Hematopoietic multipotent progenitor cell (in vitro differentiated cells): ENCODE measurements at places on chromosomes 7 and 10. TPM values are rescaled to one million over a fixed set of nuclear protein-coding genes. Genes with fewer than 3 reads are reported as not detected.

GRCh38 chr10:97362310-97363033 lies 27.9 kb upstream of the FRAT2 start:
- no peak for DNase-seq

The LRRTM3 gene
- total RNA-seq = not detected

DNA sequence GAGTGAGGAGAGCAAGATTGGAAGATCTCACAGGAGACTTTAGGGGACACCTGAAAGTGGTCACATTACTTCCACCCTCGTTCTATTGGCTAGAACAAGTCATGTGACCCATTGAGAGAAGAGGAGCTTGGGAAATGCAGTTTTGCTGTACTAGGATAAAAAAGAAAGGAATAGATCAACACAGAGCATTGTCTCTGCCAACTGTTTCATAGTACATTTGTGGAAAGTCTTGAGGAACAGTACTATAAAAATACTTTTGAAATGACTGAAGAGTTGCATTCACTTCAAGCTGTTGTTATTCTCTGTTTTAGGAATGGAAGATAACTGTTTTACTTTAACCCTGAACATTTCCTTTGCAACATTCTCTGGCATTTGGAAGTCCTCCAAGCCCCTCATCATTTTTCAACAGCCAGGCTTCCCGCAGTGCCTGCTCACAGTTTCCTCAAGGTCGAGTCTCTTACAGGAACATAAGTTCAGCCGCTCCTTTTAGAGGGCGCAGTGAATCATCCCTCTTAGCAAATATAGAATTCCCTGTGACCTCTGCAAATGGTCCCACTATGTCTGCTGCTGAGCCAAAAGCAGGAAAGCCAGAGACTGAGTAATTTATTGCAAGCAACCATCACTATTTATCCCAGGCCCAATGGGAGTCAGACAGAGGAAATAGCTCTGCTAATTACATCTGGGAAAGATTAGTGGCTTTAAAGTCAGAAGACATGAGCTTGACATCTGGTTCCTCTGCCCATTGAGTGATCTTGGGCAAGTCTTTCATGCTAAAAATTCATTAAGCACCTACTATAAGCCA lies 40.7 kb downstream of the MRPL32 start:
- DNase-seq = no peak

DNA sequence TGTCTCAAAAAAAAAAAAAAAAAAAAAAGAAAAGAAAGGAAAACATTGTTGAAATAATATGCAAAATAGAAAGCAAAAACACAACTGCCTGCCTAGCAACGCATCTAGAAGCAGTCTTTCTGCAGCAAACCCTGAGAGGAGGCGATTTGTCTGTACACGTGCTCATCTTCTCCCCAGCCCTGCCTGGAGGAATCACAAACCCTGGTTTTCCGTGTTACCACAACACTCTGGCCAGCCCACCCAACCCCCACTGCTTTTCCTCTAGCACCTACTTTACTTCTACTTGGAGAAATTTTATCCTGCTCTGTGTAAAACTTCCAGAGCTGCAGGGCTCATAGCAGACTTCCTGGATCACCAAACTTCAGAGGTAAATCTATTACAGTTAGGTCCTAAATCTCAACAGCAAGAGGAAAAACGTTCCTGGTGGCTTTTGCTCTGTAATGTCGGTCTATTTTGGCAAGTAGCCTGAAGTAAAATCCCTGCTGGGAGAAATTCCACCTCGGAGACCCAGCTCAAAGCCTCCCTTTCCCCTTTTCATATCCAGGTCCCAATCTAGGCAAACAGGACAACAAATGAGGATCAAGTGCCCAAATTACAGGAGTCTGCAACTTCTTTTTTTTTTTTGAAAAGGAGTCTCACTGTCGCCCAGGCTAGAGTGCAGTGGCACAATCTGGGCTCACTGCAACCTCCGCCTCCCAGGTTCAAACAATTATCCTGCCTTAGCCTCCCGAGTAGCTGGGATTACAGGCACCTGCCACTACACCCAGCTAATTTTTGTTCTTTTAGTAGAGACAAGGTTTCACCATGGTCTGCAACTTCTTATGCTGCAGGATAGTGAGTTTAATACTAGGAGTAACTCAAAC lies 91.6 kb downstream of the DNMBP start:
- DNase-seq = no peak

The ADRB1 gene
- total RNA-seq = 2.4 TPM

DNA sequence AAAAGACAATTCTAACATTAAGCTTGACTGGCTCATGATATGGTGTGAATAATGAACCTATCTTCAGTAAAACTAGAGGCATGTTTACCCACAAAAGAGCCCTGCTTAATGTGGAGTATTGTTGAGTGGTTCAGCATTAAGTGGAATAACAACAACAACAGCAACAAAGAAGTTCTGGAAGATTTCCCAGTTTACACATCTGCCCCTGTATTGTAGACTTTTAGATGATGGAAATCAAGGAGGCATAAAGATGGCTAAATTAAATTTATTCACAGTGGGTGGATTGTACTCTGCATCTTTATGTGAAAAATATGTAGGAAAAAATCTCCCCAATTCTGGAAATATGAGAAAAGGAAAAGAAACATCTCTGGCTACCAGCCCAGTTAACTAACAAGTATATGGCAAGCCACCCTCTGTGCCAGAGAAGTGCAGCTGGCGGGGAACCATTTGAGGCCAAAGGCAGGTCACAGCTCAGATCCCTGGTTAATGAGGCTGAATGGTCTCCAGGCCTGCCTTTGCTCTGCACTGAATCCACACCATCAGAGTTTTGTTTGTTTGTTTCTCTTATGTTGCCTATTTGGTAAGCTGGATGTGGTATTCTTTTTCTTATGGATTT lies 186.0 kb downstream of the SEMA3D start:
- no peak for DNase-seq

DNA sequence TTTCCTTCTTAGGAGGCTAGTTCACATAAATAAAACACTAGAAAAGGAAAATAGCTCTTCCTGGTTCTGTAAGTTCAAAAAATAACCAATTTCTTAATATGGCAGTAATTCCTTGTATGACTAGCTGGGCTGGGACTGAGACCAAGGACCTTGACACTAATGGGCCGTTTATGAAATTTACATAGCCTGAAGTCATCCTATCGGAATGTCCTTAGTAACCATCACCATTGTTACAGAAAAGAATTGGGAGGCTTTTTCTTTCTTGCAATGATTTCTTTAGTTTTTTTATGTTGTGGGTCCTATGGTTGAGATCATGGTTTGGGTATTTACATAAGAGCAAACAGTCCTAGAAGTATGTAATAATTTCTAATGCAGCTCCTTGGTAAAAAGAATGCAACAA lies 87.1 kb upstream of the HDAC9 start:
- no peak for DNase-seq

GRCh38 chr7:140667476-140667875 lies 5.3 kb upstream of the ADCK2 start:
- no peak for DNase-seq

- DNase-seq = peak; percentile 80
Measured at GRCh38 chr7:5296611-5297226, 14.0 kb downstream of the SLC29A4 start.

The WIPF3 gene
- total RNA-seq = under 0.01 TPM

GRCh38 chr7:108455551-108455997 lies 662 bp downstream of the NRCAM start:
- no peak for DNase-seq

GRCh38 chr7:73442903-73443500 lies 9.4 kb downstream of the FZD9 start:
- DNase-seq = no peak
